ENCODE measurements at places on chromosomes 7 and 10.

DNA sequence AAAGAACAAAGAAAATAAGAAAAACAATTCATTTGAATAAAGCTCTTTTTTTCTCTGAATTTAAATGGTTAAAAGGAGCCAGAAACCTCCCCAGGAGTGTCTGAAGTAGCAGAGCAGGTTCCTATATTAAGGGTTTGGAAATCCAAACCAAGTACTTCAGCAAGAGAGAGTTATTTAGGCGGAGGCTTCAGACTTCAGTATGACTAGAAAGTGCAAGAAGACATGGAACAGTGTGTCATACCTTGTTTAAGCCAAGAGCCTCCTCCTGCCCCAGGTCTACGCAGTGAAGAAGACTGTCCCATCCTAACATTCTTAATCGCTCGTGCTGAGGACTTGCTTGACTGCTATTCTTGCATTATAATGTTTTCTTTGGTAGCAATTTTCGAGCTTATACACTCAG is 51.3 kb downstream of the ODAD2 start:
- no peak for DNase-seq

- no peak for DNase-seq
Observed at GRCh38 chr7:20197837-20198236, 19.3 kb downstream of the MACC1 start.

DNA sequence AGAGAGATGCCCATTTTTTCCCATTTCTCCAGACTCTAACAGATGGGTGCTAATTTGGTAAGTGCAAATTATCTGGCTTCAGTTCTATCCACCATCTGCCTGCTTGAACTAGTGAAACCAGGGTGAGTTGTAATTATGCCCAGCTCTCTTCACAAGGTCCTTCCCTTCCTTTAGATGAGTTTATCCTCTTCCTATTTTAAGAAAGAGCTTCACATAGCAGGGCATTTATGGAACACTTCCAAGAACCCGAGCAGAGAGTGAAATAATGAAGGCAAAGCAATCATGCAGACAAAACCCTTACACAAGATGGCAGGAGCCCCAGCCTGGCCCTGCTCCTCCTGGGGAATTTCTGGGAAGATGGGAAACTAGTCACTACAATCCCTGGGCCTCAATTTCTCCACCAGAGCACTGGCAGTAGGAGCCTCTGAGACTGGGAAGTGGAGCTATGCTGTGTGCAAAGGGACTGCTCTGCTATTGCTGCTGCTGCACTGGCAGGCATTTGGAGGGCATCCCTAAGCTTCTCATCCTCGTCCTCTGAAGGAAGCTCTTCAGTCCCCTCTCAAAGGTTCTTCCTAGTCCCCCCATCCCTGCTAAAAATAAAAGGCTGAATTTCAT is 33.7 kb upstream of the PLXNA4 start:
- no peak for DNase-seq

DNA sequence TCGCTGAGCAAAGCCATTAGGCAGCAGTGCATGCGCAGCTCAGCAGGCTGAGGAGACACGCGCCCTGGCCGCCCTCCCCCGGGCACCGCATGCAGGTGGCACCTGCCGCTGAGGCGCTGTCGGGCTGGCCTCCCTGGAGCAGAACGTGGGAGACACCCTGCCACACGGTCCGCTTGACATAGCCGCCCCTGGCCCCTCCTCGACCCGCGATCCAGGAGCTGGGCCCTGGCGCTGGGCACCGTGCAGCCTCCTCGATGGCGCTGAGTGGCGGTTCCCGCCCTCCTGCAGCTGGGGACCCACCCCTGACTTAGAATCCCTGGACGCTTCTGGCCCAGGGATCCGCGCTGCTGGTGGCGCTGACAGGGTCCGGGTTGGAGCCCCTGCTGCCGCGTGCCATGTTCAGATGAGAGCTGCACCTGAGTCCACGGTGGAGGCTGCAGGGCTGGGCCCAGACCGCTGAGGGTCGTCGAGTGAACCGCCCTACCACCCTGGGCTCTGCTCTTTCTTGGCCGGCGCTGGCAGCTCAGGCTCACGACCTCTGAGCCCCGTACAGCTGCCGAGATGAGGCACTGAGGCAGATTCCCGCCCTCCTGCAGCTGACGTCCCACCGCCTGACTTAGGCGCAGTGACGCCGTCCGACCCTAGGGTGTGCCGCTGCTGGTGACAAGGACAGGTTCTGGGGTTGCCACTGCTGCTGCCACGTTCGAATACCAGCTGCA is 116.8 kb downstream of the OR13A1 start:
- no peak for DNase-seq

DNA sequence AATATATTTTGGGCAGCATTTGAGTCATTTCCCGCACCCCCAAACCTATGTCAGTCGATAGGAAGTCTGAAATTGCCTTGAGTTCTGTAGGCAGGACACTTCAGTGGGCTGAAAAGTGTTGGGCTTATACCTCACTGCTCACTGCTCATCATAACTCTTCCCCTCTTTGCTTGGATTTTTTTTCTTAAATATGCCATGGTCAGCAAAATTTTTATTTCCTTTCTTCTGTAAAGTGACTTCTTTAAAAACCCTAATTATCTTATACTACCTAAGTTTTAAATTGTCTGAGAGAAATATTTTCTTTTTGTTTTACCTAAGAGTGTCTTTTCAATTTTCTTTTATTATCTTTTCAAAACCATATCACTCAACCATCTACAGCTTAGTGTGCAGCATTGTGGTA is 129.2 kb downstream of the KIF20B start:
- DNase-seq = no peak

- no peak for DNase-seq
Observed at GRCh38 chr7:116337800-116338199, 127.5 kb downstream of the TES start.

DNA sequence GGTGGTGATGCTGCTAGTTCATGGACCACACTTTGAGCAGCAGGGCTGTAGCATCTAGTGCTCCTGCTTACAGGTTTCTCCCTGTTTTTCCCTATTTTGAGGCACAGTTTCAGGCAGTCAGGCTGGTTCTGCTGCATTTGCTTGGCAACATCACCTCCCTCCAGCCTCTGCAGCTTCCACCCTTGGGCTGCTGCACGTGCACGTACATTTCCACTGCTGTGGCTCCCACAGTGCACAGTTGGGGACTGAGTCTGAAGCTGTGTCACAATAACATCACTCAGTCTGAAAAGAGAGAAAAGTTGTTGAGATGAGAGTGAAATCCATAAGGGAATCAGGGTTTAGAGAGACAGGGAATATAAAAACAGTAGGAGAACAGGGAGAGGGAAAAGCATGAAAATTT is 230.7 kb upstream of the FZD1 start:
- no peak for DNase-seq

GRCh38 chr10:96082153-96082552 is 38.8 kb downstream of the CCNJ start:
- DNase-seq = no peak

- DNase-seq = no peak
Observed at GRCh38 chr7:101594790-101595189, 34.3 kb downstream of the MYL10 start.

DNA sequence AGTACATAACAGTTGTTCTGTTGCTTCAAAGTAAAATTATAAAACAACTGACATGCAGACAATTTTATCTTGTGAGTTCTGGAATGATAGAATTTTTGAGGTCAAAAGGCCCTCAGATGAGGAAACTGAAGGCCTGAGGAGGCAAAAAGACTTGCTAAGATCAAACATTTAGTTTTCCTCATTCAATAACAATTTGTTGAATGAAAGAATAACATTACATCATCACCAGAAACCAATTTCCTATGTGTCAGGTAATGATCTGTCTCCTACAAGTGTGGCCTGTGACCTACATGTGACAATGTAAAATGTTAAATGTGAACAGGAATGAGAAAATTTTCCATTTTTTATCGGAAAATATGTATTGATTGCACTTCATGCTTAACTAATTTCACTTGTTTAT is 16.6 kb upstream of the ASB4 start:
- DNase-seq = no peak

DNA sequence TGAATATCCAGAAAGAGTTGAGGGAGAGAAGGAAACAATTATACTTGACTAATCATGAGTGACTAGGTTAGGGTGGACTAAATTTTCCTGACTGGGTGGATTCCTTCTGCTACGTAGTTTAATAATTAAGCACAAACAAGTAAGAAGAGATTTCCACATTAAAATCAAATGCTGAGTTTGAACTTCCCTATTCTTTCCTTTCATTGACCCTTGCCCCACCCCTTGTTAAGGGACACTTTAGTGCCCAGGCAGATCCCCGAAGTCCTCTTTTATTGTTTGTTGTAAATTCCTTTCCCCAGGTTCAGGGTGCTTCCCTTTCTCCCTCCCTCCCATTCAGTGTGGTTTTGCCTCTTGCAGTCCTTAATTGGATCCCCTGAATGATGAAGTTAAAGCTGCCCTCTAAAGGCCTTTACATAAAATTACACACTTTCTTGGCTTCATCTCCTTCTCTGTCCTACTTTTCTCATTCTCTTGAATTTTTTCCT is 8.8 kb upstream of the SPAM1 start:
- DNase-seq = no peak

GRCh38 chr10:97891497-97892167 is 42.0 kb downstream of the GOLGA7B start:
- DNase-seq = no peak

GRCh38 chr7:28836716-28837115 is 121.4 kb downstream of the TRIL start:
- no peak for DNase-seq

DNA sequence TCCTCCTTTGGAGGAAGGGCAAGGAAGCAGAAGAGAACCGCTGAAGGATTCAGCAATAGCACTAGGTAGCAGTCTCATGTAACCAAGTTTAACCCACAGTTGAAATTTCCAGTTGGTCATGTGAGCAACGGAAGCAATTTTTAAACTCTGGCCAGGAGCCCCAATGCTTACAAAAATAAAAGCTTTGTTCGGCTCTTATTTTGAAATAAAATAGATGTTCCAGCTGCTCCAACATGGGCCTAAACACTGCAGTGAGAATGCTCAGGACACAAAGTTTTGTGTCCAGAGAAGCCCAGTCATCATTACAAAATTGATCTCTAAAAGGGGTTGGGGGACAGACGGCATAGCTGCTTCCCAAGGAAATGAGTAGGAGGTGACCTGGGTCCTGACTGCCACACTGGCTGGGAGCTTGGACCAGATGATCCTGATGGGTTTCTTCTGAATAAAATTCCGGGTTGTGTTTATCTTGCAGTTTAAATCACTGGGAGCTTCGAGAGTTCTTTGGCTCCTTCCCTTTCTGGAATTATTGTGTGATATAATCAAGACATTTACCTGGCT is 452 bp upstream of the TMEM140 start:
- DNase-seq = peak; percentile 59

- no peak for DNase-seq
Observed at GRCh38 chr10:91683975-91684374, 51.1 kb upstream of the PPP1R3C start.

GRCh38 chr7:94178230-94178629 is 174.1 kb upstream of the BET1 start:
- DNase-seq = no peak
